Fibroblast of skin of right biceps (primary cell): ENCODE measurements at places on chromosomes 6 and 20.
A peak's percentile ranks its signal among the peaks of the same experiment; 100 is the strongest.

GRCh38 chr6:163878698-163879097, 464.2 kb downstream of the QKI start:
- DNase-seq, result no peak

DNA sequence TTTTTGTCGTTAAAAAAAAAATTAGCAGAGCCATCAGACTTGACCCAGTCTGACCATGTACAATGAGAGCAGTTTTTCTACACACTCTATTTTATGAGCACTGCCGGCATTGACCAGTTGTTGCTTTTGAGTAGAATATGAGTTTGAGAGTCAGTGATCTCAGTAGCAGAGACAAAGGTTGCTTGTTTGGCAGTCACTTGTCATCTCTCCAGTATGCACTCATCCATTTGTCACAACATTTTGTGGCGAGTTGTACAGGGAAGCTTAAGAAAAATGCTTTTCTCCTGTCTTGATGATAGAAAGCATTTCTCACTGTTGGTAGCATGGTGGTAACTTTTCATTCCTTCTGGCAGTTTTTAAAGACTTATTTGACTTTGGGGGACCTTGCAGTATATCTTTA, 159.9 kb downstream of the MMS22L start:
- DNase-seq, result no peak

GRCh38 chr6:39310542-39310941, 3.7 kb downstream of the KCNK17 start:
- DNase-seq, result no peak

- DNase-seq, result no peak
Observed at GRCh38 chr6:109852713-109853112, 125.4 kb upstream of the GPR6 start.

GRCh38 chr6:162621246-162621645, 106.3 kb downstream of the PRKN start:
- peak; percentile 39 for DNase-seq

- DNase-seq, result no peak
Observed at GRCh38 chr6:144696610-144697368, 411.7 kb downstream of the UTRN start.

DNA sequence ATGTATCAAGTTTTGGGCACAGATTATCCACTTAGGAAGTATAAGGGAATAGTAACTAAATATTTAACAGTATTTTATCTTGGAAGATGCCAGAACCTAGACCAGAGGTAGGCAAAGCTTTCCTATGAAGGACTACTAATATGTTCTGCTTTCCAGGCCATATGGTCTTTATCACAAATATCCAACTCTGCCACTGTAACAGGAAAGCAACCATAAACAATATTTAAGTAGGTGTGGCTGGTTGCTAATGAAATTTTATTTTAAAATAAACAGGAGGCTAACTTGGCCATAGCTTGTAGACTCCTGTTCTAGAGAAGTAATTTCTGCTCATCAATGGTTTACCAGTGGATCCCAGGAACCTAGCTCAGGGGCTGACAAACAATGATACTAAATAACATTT, 39.4 kb downstream of the NOL7 start:
- no peak for DNase-seq
